ENCODE measurements at places on chromosomes 16 and 17.
A peak's percentile ranks its signal among the peaks of the same experiment; 100 is the strongest.

DNA sequence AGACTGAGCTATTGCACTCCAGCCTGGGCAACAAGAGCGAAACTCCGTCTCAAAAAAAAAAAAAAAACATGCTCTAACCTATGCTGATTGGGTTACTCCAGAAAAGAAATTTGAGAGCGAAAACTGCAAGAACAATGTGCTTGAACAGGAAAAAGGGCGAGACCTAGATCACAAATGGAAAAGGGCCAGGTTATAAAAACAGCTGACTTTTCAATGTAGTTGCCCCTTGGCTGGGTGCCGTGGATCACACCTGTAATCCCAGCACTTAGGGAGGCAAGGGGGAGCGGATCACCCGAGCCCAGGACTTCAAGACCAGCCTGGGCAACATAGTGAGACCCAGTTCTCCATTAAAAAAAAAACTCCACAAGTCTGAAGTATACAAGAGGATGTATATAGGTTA is 48.8 kb downstream of the MRM3 start:
- DNase-seq, result no peak

DNA sequence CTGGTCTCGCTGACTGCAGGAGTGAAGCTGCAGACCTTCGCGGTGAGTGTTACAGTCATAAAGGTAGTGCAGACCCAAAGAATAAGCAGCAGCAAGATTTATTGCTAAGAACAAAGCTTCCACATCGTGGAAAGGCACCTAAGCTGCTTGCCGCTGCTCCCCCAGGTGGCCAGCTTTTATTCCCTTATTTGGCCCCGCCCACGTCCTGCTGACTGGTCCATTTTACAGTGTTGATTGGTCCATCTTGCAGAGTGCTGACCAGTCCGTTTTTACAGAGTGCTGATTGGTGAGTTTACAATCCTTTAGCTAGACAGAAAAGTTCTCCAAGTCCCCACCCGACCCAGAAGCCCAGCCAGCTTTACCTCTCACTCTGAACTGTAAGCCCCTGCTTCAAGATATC is 227.8 kb downstream of the ABCC12 start:
- DNase-seq, result no peak

DNA sequence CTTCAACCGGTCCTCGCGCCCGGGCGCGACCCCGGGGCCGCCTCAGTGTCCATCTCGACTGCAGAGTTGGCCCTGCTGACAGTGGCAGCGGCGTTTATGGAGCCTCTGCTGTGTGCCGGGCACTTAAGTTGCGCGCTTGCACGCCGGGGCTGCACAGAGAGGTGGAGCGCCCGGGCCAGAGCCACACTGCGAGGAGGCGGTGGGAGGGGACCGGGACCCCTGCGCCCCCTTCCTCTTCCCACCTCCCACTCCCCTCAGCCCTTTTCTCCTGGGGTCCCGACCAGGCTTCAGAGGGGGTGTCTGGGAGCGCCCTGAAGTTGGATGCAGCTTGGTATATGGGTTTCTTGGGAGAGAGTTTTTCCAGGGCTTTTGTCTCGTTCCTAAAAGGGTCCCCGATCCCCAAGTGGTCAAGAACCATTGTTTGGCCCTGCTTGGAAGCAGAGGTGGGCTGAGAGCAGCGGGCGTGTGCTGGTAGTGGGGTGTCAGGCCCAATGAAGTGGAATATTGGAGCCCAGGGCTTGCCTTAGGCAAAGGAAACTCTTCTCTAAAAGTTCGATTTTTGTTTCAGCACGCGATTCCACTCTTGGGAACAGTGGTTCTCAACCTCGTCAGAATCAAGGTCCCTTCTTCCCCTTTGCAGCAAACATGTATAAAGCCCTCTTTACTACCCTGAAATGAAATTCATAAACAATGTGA is 605 bp downstream of the MRTFB start:
- DNase-seq, result no peak

- DNase-seq, result no peak
These were observed 29.1 kb downstream of the TRIM16 start for GRCh38 chr17:15654886-15655561.

- no peak for DNase-seq
These were observed 26.3 kb upstream of the APOH start for GRCh38 chr17:66255527-66255971.

DNA sequence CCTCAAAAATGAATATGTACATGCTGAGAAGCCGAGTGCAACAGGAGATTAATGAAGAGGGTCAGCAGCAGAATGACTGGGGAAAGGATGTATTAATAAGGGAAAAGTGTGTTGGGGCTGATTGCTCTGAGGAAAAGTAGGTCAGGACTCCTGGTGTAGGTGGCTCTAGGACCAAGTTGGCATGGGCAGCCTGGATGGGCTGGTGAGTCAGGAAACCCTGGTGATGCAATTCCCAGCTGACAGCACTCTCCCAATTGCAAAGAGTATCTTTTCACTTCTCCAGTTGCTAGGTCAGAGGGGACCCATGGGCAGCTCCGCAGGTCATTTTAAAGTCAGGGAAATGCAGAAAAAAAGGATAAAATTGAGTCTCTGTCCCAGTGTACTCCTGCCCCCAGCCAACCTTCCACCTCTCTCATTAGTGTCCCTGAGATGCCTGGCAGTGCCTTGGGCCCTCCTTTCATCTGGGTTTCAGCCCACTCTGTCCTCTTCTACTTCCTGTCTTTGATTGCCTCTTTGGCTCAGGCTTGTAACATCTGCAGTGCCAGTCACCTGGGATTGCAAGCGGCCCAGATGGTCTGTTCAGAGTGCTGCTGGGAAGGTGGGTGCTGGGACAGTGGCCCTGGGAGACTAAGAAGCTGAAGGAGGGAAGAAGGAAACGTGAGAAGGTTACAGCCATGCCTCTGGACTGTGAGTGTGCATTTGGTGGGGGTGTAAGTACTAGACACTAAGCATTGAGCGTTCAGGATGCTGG is 2177.2 kb downstream of the TP53TG3F start:
- DNase-seq, result no peak

DNA sequence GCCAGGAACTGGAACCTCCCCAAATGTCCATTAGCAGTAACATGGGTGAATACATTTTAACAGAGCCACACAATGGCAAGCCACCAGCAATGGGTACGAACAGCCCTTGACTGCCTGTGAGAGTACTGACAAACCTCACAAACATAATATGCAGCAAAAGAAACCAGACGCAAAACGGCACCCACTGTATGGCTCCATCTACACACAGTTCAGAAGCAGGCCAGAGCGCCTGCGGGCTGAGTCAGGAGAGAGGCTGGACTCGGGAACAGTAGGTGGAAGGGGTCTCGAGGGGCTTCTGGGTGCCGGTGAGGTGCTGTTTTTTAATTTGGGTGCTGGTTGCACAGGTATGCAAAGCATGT is 77.4 kb upstream of the TOB1 start:
- DNase-seq, result no peak

DNA sequence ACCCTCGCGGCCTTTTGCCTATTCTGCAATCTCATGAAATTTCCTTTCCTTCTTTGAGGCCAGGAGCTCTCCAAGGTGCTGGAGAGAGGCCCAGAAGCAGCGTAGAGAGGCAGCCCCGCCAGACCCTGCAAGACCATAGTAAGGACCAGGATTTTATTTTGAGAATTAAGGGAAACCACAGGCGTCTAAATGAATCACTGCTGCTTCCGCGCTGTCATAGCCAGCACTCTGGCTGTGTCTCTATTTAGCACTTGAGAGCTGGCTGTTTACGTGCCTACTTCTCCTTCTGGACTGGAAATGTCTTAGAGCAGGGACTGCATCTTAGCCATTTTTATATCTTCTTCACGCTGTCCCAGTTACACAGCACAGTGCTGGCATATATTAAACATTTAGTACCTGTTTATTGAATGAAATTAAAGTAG is 37.6 kb upstream of the PIRT start:
- no peak for DNase-seq

- DNase-seq, result no peak
These were observed 426.2 kb upstream of the EEF2KMT start for GRCh38 chr16:5523829-5524228.

DNA sequence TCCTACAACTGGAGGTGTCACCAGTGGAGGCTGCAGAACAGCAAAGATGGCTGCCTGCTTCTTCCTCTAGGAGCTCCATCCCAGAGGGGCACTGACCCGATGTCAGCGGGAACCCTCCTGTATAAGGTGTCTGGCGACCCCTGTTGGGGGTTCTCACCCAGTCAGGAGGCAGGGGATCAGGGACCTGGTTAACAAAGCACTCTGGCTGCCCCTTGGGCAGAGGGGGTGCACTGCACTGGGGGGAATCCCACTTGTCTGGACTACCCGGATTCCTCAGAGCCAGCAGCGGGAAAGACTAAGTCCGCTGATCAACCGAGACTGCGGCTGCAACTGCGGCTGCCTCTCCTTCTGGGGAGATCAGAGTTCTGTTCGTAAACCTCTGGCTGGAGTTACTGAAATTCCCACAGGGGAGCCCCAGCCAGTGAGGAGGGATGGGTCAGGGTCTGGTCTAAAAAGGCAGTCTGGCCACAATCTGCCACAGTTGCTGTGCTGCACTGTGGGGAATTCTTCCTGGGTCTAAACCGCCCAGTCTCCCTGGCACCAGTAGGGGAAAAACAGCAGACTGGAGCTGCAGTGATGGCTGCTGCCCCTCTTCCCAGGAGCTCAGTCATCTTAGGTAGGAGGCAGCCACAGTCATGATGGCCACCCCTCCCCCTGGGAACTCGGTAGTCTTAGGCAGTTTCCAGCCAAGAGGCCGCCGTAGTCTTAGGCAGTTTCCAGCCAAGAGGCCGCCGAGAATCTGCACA is 213.4 kb downstream of the CYB561 start:
- DNase-seq, result no peak

GRCh38 chr16:10663146-10663545 is 31.6 kb downstream of the TEKT5 start:
- DNase-seq, result no peak

GRCh38 chr17:62193249-62193648 is 128.2 kb upstream of the MED13 start:
- no peak for DNase-seq

DNA sequence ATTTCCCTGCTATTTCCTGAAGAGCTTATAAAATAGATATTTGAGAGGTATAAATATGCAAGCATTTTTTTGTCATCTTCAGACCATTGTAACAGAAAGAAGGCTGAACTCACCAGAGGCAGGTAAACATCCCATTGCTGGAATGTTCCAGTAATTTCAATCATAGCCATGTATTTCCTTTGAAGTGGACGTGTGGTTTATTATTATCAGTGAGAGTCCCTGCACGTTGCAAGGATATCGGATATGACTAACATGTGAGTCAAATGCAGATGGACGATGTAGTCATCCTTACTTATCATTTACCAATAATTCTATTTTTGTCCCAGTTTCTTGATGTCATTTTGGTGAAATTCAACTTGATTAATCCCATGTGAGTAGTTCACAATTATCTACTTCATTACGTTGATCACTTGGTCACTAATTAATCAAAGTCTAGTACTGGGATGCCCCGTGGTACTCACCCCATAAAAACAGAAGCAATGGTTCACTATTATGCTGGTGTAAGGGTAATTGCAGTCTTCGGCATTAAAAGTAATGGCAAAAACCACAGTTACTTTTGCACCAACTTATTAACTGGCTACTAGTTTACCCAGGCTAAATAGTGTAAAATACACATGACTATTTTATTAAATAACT is 89.5 kb downstream of the VAT1L start:
- no peak for DNase-seq

DNA sequence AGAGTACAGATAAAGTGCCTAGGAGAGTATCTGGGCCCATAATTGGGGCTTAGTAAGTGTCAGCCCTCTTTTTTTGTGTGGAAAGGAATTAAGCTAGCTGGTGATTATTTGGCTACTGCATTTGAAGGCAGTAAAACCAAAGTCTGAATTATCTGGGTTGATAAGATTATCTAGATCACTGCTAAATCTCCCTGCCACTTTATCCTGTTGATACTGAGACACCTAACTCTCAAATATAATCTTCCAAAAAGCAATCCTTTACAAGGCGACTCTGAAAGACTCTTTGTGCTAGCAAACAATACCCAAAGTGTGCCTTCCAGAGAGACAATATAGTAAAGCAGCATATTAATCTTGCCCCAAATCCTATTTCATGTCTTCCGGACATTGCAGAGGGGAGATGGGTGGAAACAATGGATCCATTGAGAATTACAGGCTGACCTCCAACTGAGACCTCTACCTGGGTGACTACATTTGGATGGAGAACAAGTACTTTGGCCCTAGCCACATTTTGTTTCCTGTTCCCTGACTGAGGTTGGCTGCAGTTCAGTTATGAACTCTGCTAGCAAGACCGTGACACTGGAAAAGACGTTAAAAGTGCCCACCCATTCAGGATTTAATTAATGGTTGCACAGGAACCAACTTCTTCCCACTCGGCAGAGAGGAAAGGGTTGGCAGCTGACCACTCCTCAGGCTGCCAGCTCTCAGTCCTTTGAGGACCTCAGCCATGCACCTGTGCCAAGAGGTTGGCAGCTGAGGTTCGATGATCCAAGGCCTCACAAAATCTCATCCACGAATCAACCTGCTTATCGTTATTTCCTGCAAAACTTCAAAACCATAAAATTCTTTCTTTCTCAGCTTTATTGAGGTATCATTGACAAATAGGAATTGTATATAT is 72.6 kb downstream of the SYCE1L start:
- no peak for DNase-seq

- no peak for DNase-seq
These were observed 10.6 kb downstream of the ZSCAN10 start for GRCh38 chr16:3088450-3088849.

DNA sequence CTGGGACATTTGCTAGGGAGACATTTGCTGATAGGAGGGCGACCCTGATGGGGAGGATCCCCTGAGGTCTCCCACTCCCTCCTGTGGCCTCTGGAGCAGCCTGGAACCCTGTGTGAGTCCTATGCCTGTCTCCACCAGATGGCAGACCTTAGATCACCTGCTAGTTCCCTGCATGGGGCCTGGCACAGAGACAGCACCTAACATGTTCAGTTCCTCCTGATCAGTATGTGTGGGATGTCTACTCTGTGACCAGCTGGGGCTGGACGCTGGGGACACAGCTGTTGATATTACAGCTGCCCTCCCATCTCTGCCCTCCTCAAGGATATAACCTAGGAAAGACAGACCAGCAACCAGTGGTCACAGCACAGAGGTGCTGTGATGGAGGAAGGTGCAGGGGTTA is 1.1 kb upstream of the ADCY7 start:
- DNase-seq, result peak; percentile 19

- DNase-seq, result no peak
These were observed 11.3 kb downstream of the HS3ST3A1 start for GRCh38 chr17:13590441-13590840.

DNA sequence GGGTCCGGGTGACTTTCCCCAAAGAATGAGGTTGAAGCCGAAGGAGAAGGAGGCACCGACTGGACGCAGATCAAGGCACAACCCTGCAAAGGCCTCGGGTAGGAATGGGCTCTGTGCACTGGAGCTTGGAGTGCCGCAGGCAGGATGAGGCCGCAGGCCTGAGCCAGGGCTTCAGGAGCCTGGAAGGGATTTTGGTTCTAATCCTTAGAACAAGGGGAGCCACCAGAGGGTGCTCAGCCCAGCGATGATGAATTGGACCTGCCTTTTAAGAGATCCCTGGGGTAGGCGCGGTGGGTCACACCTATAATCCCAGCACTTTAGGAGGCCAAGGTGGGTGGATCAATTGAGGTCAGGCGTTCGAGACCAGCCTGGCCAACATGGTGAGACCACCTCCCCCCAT is 8.1 kb downstream of the CIBAR2 start:
- no peak for DNase-seq

Measured in Kasumi-1 (cell line).